ENCODE measurements at places on chromosomes 11 and 22. TPM values are rescaled to one million over a fixed set of nuclear protein-coding genes. Genes with fewer than 3 reads are reported as not detected.

RAG1 gene
- 0.16 TPM for total RNA-seq

OR10A5 gene
- total RNA-seq, result not detected

- no peak for DNase-seq
Measured at GRCh38 chr11:103266167-103266831, 157.1 kb downstream of the DYNC2H1 start.

GRCh38 chr22:37703906-37704305, 7.1 kb downstream of the TRIOBP start:
- DNase-seq, result no peak

GRCh38 chr11:45394294-45395085, 108.3 kb upstream of the SYT13 start:
- no peak for DNase-seq

GRCh38 chr11:68447015-68447801, 13.3 kb upstream of the PPP6R3 start:
- peak; percentile 67 for DNase-seq

DNA sequence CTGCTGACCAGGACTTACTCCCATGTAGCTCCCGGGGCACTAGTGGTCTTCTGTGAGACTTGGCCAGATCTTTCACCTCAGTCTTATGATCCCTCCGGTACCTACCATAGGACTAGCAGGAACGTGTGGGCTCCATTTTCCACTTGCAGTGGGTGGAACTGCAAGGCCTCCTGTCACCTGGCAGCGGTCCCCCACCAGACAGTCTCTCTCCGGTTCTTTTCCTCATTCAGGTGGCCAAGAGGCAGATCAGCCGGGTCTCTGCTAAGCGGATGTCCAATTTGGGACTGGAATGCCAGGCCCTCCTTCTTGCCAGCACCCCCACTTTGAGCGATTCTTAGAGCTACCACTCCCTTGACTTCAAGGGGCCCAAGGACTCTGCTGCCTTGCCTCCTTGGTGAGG, 158.9 kb downstream of the NAV2 start:
- DNase-seq, result no peak

- DNase-seq, result peak; percentile 79
Measured at GRCh38 chr11:64894070-64894811, 15.8 kb upstream of the EHD1 start.

DNA sequence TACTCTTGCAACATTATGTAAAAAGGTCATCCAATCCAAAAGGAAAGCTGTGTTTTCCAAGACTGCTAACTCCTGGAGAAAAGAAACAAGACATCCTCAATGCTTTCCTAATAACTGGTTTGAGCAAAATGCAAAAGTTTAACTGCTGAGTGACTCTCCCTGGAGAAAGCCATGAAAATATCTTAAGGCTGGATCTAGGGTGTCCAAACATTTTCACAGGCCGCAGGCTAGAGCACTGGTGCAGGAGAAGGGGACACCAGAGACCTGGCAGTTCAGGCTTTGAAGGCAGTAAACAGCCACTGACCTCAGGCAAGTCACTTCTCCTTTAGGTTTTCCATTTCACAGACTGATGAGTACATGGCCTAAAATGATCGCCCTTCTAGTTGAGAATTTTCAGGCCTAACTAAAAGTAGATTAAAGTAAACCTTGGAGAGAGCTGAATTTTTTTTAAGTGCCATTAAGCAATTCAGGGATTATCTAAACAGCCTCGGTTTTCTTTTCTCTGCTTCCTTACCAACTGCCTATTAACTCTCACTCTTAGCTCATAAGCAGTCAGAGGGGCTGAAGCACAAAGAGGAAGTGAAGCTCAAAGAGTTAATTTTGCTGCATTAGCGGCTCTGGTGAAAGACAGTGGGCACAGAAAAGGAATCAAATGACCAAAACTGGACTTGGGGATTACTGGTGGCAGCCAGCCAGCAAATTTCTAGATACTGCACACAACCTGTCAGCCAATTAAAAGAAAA, 2.3 kb downstream of the CHKA start:
- DNase-seq, result no peak

DNA sequence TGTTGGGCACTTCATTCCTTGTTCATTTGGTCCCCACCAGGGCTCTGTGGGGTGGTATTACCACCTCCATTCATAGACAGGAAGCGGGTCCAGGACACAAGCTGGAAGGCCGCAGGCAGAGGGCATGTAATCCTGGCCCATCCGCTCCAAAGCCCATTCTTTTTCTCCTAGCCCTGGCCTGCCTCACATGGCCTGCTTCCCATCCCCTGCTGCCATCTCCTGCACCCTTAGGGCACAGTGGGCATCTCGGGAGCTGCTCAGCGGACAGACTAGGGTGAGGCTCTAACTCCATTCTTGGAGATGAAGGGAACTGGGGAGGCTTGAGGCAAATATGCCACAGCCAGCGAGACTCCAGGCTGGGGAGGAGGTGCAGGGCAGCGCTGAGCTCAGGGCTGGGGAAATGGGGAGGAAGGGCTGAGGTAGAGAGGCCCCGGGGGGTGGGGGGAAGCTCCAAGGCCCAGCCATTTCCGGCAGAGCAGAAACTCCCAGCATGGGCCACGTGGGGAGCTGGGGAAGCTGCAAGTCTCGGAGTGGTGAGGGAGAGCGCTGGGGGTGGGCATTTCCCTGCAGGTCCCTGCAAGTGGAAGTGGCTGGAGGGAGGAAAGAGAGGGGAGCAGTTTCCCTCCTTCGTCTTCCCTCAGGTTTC, 14.3 kb upstream of the BCL9L start:
- DNase-seq, result no peak

GRCh38 chr11:13884158-13884799, 78.2 kb upstream of the SPON1 start:
- peak; percentile 61 for DNase-seq

DNA sequence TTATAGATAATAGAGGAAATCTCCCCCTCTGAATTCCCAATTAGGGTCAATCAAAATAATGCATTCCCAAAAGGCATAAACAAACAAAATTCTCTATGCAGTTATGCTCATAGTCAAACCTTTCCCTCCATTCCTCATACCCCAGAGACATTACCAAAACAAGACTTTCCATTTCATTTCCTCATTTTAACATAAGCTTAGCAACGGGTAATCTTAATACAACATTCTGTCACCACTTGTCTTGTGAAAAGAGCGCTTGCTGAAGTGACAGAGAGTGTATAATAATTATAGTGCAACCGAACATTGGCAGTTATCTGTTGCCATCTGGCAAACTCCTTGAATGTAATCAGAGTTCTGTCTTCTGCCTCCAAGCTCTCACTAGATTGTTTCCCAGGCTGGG, 1.2 kb upstream of the SLN start:
- DNase-seq, result no peak

GRCh38 chr11:29309992-29310391, 706.8 kb downstream of the KCNA4 start:
- peak; percentile 18 for DNase-seq

DNA sequence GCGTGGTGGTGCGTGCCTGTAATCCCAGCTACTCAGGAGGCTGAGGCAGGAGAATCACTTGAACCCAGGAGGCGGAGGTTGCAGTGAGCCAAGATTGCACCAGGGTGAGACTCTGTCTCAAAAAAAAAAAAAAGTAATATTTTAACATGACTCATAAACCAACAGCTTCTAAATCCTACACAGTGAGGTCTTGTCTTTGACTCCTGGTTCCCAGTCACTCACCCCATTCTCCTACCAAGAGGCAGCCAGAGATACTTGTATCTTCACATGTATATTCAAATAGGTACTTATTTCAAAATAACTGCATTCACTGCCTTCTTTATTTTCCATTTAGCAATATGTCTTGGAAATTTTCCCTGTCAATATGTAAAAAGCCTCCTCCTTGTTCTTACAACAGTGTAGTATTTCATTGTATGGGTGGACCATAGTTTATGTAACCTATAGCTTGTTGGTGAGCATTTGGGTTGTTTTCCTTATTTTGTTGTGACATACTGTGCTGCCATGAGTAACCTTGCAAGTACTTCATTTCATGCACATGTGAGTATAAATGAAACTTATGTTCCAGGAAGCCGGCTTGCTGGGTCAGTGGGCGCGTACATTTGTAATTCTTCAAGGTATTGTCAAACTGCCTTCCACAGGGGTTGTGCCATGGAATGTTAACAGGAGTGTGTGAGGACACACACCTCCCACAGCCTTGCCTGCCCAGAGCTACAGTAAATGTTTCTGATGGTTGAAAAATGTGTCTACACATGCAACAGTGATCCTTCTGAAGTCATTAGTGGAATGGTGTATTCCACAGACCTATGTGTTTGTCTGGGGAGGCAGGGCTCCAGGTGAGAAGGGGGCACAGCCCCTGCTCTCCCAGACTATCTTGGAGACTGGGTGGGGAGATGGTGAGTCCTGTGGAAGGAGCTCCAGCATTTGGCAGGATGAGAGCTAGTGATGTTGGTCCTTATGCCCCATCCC, 47.9 kb downstream of the OSBP2 start:
- peak; percentile 44 for DNase-seq
